Activated effector memory CD4-positive, alpha-beta T cell treated with Interleukin-2 at 50 U/mL for 16 hours (primary cell): ENCODE measurements at places on chromosomes 2 and 18.

GRCh38 chr18:29594493-29594892, 1417.6 kb upstream of the CDH2 start:
- DNase-seq = no peak

GRCh38 chr2:206255003-206255402, 19.5 kb upstream of the ZDBF2 start:
- DNase-seq = no peak

DNA sequence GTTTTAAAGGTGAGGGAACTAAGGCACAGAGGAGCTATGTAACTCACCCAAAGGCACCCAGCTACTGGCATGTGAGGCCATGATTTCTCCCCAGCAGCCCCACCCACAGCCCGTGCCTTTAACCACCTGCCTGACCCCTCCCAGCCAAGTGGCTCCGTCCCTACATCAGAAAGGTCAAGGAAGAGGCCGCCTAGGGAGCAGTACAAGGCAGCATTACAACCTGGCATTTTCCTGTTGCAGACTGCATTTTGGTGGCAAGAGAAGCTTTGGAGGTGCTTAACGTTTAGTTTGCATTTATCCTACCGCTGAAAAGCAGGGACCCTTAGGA, 17.5 kb downstream of the STEAP3 start:
- no peak for DNase-seq

GRCh38 chr2:37740164-37740739, 68.8 kb upstream of the CDC42EP3 start:
- DNase-seq = no peak

DNA sequence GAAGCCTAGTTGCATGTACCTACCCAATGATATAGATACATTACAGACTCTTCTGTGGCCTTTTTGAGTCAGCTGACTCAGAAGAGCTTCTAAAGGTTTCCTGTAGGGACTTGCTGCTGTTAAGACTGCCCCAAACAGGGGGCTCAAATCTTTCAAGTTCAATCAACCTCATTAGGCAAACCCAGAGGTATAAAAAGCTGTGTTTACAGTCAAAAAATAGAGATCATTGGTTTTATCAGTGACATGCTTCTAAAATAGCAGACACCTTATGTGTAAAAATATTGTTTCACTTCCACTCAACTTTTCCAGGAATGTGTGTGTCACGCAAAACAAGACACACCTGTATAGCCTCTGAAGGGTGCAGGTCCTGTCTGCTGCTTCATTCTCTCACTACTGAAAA, 624.3 kb upstream of the FANCL start:
- no peak for DNase-seq

- DNase-seq = no peak
Measured at GRCh38 chr2:241408849-241409248, 52.8 kb downstream of the FARP2 start.

DNA sequence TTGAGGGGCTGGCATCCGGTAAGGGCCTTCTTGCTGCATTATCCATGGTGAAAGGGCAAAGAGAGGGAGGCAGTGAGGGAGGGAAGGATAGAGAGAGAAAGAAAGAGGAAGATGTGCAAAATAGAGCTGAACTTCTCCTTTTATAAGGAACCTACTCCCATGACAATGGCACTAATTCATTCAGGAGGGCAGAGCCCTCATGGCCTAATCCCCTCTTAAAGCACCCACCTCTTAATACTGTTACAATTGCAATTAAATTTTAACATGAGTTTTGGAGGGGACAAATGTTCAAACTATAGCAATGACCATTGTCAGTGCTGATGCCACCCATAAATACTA, 60.2 kb downstream of the CXCR4 start:
- no peak for DNase-seq
